ENCODE measurements at places on chromosomes 12 and 14.

GRCh38 chr12:123908884-123909725, 63.5 kb downstream of the CCDC92 start:
- no peak for DNase-seq

GRCh38 chr14:68527329-68527851, 265.5 kb downstream of the ZFP36L1 start:
- no peak for DNase-seq

- peak; percentile 3 for DNase-seq
Measured at GRCh38 chr12:125533434-125534029, 468.3 kb downstream of the AACS start.

GRCh38 chr14:39228509-39229221, 5.0 kb upstream of the MIA2 start:
- DNase-seq, result no peak

DNA sequence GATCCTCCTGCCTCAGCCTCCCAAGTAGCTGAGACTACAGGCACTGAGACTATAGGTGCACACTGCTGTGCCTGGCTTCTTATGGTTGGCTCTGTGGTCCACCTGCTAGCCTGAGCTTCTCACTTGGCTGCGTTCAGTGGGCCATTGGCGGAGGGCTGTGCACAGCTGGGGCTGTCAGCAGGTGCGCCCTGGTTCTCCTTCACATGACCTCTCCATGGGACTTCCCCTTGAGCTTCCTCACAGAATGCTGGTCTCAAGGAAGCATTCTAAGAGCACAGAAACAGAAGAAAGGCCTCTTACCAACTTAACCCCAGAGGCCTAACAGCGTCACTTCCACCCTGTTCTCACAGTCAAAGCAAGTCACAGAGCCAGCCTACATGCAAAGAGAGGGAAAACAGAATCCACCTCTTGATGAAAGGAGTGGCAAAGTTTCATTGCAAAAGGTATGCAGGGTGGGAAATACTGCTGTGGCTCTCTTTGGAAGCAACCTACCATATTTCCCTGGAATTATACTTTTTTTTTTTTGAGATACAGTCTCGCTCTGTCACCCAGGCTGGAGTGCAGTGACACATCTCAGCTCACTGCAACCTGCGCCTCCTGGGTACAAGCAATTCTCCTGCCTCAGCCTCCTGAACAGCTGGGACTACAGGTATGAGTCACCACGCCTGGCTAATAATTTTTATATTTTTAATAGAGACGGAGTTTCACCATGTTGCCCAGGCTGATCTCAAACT, 9.3 kb downstream of the RILPL2 start:
- DNase-seq, result no peak

DNA sequence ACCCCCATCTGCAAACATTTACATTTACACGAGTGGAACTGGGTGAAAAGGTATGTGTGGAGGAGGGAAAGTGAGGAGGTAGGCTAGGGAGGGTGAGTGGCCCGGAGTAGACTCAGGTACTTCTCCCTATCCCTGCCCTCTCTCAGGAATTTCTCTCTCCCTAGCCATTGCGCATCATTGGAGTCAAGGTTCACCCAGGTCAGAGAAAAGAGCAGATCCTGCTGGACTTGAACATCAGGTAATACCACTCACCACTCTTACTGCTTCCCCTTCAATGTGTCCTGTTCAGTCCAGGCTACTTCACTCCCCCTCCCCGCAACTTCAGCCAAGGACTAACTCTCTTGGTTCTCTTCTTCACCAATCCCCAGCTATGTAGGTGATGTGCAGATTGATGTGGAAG, 2.8 kb downstream of the ESYT1 start:
- no peak for DNase-seq

- DNase-seq, result no peak
Measured at GRCh38 chr12:126157575-126157966, 1092.3 kb downstream of the AACS start.

DNA sequence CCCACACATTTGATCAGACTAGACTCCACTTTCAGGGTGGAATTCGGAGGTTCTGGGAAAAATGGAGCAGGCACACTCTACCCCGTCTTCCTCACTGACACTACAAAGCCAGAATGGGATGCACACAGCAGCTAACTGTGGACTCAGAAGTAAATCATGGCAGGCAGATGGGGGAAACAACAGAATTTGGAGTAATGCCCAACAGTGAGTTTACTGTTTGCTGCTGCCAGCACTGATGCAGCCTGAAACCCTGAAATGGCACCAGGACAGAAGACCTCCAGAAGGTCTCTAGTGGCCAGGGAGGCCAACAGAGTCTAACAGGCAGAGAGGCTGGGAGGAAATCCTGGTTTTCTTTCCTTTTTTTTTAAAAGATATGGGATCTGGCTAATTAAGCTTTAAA, 24.6 kb downstream of the KCTD10 start:
- DNase-seq, result no peak

DNA sequence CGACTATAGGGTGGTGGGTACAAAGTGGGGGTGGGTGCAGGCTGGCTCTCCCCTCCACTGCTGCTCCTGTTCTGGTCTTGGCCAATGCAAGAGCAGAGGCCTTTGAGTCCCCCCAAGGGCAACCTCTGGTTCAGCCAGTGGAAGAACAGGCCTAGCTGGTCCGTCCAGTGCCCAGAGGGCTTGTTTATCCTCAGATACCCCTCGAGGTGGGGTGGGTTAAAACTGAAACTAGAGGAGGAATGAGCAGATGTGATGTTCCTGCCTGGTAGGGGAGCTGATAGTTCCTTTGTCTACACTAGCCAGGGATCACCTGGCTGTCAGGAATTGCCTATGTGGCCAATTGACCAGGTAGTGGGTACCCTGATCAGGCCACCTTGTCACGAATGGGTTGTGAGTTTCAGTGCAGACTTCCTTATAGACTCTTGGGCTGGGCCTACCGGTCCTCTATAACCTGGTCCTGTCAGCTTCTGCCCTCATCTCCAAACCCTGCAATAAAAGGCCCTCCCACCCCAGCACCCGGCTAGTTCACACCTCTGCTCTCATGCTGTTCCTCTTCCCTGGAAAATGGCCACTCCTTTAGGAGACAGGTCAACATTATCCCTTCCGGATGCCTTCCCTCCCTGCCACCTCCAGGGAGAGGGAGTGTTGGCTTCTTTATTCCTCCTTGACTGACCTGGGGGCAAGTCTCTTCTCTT, 10.7 kb upstream of the HSP90AA1 start:
- DNase-seq, result no peak

GRCh38 chr14:81771651-81772275, 238.1 kb upstream of the SEL1L start:
- DNase-seq, result no peak

DNA sequence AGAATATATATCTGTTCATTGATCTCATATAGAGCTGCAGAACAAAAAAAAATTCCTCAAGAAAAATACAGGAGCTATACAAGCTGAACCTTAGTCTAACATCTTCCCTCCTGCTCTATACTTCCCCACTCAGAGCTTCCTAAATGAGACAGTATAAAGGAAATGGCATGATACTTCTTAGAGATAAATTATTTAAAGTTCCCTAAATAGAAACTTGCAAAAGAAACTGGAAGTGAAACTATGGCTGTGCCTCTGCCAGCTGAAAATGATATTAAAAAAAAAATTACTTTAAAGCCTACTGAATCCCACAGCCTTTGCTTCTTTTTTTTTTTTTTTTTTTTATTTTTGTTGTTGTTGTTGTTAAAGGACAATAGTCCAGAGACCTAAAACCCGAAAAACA, 11.6 kb upstream of the NEK9 start:
- DNase-seq, result no peak

GRCh38 chr12:48777501-48778400, 11.1 kb downstream of the ADCY6 start:
- no peak for DNase-seq

DNA sequence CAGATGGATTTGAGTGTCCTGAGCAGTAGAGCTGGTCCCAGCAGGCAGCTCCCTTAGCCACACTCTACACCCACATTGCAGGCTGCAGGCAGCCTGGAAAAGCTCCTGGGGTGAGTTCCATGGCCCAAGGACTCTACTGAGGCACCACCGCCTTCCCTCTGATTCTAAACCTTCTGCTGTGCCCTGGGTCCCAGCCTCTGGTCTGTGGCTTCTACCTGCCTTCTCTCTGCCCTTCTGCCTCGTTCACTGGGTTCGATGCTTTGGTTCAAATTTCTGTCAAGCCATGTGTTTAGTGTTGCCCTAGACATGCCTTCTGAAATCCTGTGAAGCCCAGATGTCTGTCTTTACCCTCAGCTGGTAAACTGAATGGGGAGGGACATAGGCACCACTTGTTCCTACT, 1.5 kb upstream of the FGF6 start:
- no peak for DNase-seq

DNA sequence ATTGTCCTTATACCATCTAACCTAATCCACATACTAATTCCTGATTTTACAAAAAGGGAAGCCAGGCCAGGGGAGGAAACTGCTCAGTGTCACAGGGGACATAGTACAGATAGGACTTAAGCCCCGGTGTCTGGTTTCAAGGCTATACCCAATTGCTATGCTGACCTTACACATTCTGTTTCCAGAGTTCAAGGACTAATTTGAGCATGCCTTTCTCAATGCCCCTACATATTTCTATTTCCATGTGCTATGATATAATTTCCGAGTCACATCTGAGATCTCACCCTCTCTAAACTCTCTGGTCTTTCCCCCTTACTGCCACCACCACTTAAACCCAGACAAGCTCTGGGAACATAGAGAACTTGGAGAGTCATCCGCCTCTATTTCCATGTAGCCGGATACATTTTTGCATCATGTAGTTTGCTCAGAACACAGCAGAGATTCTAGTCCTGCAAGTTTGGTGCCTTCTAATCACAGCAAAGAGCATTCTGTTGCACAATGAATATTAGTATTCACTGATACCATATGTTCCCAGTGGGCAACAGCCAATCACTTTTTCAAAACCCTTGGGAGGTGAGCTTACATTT, 34.2 kb downstream of the PPM1H start:
- no peak for DNase-seq

DNA sequence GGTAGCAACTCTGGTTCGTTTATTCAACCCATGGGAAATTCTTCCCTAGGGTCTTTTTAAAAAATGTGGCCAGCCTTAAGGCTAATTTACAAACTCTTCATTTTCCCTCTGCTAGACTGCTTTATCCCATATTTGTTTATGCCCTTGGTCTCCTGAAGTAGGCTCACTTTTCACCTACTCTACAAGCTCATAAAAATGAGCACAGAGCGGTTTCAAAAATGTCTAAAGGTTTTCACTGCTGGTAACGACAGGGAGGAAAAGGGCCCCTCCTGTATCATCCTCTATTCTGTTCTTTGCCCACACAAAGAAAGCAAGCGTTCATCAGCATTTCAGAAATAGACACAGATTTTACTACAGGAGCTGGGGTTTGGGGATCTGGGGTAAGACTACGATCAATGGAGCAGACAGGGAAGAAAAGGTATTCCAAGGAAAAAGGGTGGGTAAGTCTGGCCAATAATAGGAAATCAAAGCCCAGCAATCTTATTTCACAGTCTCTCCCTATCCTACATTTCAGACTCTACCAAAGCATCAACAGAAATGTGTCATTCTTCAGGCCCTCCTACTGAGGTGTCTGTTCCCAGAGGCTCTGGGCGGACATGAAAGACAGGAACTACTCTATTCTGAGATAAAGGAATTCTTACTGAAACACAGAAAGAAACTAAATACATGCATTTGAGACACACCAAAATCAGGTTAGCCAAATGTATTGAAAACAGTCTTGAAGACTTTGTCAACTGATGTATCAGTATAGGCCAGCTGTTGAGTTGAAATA, 86.4 kb downstream of the SPPL3 start:
- DNase-seq, result no peak

DNA sequence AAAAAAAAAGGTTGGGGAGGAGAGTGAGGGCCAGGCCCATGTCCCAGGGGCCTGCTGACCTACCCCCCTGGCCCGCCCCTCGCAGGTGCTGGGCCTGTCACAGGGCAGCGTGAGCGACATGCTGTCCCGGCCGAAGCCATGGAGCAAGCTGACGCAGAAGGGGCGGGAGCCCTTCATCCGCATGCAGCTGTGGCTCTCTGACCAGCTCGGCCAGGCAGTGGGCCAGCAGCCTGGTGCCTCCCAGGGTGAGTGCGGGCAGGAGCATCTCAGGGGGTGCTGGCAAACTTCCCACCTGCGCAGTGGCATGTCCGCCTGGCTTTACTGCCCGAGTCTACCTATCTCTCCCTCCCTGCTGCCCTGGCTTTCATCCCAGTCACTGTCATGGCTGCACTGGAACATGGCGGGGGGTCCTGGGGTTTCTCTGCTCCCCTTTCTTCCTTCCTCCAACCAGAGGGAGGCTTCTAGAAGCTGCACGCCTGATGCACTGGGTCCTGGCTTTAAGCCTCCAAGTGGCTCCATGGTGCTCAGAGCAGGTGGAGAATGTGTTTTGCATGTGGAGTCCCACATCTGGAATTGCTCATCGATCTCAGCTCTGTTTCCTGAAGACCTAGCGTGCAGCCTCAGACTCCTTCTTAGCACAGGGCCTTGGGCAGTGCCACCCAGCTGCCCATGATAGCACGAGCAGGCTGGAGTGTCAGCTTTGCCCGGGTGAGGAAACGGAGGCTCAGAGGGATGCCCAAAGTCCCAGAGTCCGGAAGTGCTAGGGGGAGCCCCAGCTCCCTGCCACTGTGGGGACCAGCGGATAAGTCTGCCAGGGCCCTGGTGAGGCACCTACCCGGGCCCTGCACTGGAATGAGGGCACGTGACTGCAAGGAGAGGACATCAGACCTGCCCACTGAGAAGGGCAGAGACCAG, 46.3 kb downstream of the PHETA1 start:
- peak; percentile 58 for DNase-seq

DNA sequence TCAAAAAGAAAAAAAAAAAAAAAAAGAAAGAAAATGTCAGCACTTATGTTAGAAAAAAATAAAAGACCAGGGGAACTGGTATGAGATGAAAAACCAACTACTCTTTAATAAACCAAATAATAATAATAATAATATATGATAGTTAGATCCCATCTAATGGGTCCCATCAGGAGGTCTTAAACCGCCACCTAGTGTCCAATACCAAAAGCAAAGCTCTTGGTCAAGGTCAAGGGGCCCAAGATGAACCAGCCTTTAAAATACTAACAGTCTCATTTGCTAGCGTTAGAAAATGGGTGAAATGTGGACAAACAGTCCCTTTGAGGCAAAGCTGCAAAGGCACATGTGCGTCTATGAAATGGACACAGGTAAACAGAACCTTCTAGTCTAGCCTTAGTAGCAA, 12.3 kb downstream of the BRAP start:
- peak; percentile 18 for DNase-seq

GRCh38 chr12:25155022-25155576, 39.9 kb downstream of the DNAI7 start:
- DNase-seq, result peak; percentile 24

GRCh38 chr14:96148631-96149030, 56.0 kb upstream of the BDKRB2 start:
- DNase-seq, result no peak

GRCh38 chr12:118908811-118909210, 72.5 kb upstream of the SRRM4 start:
- DNase-seq, result no peak

GRCh38 chr12:69410571-69410970, 51.0 kb downstream of the YEATS4 start:
- peak; percentile 69 for DNase-seq

- DNase-seq, result no peak
Measured at GRCh38 chr12:127297327-127297726, 969.6 kb upstream of the TMEM132C start.

GRCh38 chr12:48109424-48109823, 3.5 kb upstream of the SENP1 start:
- no peak for DNase-seq
